Esophagus mucosa (tissue), 1 donor: ENCODE measurements at places on chromosomes 2 and 18. TPM values are rescaled to one million over a fixed set of nuclear protein-coding genes. Genes with fewer than 3 reads are reported as not detected.

GRCh38 chr2:5725072-5725471 lies 32.9 kb downstream of the SOX11 start:
- no peak for ATAC-seq

Gene SERPINB11
- total RNA-seq = 7.1 TPM

Gene CCDC74B
- 0.40 TPM for total RNA-seq

Gene SLC30A3
- total RNA-seq = not detected

DNA sequence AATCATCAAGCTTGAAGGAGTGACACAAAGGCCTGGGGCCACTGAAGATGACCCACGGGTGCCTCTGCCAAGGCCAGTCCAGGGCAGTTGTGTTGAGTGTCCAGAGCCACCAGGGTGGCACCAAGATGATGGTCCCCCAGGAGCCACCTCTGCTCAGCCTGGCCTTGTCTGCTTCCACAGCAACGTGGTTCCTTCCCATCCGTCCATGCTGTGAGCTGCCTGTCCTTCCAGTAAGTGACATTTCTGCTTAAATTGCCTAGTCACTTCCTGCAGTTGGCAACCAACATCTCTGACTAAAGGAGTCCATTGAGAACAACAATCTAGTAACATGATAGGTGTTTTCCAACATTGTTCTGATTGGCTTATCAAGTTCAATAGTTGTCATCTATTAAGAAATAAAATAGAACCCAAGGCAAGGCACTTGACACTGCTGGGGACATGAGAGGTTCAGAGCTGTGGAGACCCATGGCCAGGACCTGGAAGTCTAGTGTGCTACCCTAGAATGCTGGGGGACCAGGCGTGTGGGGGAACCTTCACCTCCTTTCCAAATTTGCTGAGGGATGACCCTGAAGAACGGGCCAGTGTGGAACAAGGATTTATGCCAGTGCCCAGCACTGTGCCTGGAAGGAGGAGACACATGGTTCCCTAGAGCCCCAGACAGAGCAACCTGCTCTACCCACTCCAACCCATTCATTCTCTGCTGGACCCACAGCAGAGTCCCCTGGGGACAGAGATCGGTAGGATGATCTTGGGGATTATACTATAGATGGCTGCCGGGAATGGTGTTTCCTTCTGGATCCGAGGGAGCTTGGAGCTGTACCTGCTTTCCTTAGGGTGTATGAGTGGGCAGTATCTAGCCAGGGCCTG lies 98.9 kb upstream of the EPC2 start:
- no peak for ATAC-seq

DNA sequence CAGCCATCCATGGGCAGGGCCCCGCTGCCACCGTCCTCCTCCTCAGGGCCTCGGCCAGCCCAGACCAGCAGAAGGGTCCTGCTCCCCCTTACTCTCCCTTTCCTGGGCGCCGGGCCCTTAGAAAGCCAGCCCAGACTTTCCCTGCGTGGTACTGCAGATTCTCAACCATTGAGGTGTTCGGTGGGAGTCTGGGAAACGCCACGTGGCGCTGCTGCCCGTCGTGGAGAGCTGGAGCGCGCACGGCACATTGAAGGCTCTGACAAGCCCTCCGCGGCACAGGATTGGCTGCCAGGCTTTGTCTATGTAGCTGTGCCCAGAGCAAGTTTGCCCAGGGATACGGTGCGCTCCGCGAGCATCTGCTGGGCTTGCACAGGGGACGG lies 10.4 kb upstream of the KLHL30 start:
- no peak for ATAC-seq

DNA sequence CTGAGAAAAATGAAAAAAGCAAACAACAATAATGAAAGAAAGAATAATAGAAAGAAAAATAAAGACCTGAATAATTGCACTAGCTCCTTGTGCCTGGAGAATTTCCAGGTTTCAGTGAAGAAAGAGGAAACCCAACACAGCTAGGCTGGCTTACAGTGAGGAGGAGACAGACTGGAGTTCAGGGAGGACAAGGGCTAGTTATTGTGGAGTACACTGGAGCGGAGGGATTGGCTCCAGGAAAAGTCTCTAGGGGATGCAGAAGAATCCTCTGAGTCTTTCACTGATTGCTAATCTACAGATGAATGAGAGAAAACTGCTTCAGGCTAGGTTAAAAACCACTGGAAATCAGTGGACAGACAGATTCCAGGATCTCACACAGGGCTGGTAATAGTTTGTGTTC lies 163.6 kb upstream of the RBMS1 start:
- no peak for ATAC-seq

DNA sequence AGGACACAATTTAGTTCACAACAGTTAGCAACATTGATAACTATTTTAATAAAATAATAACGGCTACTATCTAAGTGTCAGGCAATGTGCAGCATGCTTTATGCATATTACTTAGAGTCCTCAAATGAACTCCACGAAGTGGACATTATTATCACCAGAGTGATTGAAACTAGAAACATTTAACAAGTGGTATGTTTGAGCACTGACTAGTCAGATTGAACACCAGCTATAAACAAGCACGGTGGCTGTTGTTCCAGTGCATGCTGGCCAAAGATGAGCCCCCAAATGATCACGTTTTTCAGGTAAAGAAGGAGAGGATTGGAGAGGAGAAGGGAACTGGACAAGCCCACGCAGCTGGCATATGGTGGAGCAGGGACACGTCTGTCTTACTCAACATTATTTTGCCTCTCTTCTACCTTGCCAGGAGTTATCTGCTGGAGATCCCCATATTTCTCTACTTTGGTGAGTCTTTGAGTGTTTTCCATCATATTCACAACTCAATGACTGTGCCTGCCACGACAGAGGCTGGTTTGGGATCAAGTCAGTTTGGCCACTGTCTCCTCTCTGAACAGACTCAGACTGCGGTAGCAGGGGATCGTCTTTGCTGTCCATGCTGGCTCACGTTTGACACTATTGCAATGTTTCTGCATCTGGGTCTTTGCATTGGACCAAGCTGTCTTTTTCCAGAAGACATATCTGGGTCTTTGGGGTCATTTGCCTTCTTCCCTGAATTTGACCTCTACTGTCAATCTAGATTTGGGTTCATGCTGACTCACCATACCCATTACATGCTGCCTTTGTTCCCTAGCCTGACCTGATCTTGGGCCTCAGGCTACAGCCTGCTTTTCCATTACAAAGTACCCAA lies 66.0 kb upstream of the ACSL3 start:
- no peak for ATAC-seq

- ATAC-seq = no peak
These were observed 21.3 kb upstream of the PIK3C3 start for GRCh38 chr18:41933778-41934177.

Gene UGGT1
- 33.5 TPM for total RNA-seq

Gene MYL1
- total RNA-seq = 0.44 TPM

- no peak for ATAC-seq
These were observed 59.8 kb downstream of the SPRED2 start for GRCh38 chr2:65372619-65373018.

Gene GCG
- total RNA-seq = not detected

DNA sequence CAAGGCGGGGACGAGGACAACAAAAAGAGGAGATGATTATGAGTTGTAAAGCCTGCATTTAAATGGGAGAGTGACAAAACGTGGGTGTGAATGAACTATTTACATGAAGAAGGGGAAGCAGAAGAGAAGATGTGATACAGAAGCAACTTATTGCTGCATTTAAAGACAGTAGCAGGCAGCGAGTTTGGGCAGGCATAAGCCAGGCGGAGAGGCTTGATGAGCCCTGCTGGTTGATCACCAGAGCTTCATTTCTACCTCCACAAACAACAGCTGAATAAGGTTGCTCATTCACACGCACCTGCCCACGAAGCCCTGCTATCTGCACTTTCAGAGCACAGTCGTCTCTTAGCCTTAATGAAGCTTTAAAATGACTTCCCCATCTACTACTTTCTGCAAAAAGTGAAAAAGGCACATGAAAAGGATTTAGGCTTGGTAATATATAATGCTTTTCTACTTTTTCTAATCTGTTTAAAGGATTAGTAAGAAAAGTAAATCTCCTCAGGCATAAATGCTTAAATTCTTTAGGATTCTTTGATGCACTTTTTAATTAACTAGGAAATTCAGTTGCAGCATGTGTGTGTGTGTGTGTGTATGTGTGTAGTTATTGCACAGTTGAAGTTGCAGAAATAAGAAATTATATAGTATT lies 3.1 kb downstream of the SLC38A11 start:
- no peak for ATAC-seq

DNA sequence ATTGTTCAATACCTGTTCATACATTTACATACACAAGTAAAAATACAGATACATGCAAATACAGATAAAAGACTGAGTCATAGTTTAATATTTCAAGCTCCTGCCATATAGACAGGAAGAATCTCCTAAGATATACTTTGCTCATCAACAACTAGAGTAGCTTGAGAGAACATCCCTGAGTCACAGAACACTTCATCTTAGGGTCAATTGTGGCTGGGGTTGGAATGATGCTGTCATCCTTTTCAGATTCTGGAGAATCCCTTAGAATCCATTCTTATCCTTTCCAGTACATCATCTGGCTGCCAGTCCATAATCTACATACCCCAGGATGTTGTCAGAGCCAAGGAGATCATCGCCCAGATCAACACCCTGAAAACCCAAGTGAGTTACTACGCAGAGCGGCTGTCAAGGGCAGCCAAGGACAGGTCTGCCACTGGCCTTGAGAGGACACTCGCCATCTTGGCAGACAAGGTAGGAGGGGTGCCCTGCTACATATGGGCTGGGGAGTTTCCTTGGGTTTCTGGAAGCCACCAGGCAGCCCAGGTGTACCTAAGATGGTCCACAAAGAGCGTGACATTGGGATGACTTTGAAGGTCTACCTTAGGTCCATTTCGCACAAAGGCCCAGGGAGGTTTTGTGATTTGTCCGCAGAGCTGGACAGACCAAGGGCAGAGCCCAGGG lies 55.7 kb downstream of the COA5 start:
- no peak for ATAC-seq

DNA sequence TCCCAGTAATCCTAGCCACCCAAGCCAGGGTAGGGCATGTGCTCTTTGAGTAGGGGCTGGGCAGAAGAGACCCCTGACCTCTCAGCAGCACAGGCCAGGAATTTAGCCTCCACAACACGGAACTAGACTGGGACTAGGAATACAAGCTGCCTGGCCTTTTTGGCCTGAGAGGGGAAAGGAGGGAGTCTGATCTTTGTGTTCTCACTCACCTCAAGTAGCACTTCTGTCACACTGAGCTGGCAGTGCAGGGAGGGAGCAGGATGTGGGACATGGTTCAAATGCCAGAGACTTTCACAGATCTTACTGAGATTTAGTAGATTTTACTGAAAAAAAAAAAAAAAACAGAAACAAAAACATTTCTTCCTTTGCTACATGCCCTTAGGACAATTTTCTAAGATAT lies 395.2 kb downstream of the CMPK2 start:
- no peak for ATAC-seq

Gene ITGA4
- 1.3 TPM for total RNA-seq

Gene ADRA2B
- total RNA-seq = not detected

GRCh38 chr2:65402323-65402722 lies 30.1 kb downstream of the SPRED2 start:
- ATAC-seq = no peak

- no peak for ATAC-seq
These were observed 287.0 kb upstream of the CCDC68 start for GRCh38 chr18:55246278-55246677.

DNA sequence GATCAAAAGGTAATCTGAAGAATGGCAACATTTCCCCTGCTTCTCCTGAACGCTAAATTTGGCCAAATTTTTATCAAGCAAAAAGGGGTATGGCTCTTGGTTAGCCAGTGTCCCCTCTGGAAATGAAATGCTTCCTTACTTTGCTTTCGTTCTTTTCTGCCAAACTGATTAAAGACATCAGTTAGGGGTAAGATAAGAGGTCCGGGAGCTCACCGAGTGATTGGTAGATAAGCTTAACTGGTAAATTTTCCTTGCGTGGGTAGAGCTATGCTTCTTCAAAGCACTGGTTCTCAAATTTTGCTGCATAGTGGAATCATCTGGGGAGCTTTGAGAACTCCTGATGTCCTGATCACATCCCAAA lies 62.7 kb upstream of the MAPRE2 start:
- ATAC-seq = no peak

GRCh38 chr2:152523091-152523490 lies 188.1 kb downstream of the FMNL2 start:
- no peak for ATAC-seq

Gene WNT6
- not detected for total RNA-seq

DNA sequence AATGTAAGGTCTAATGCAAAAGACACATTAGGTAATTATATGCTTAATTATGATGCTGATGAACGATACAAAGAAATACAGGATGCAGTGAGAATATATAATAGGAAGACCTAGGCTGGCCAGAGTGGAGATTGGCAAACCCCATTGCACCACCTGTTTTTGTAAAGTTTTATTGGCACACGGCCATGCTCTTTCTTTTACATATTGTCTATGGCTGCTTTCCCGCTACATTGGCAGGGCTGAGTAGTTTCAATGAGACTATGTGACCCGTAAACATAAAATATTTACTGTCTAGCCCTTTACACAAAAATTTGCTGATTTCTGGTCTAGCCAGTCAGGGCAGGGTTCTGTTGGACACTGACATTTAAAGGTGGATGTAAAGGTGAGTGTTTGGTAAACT lies 5.4 kb downstream of the SEC11C start:
- ATAC-seq = no peak
